ENCODE measurements at places on chromosomes 1 and 21.

- no peak for DNase-seq
Measured at GRCh38 chr1:179016706-179017382, 8.8 kb upstream of the FAM20B start.

DNA sequence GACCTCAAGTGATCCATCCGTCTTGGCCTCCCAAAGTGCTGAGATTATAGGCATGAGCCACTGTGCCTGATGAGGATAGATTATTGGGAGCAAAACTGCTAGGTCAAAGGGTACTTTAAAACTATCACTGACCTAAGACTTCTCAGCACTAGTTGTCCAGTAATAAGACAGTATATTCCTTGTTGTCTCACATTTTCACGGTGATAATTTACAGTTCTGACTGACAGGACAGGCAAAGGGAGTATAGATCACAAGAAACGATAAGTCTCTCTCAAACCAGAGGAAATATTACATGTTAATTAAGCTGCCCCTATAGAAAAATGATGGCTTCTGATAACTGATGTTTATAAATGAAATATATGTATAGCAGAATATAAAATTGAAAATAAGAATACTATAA, 3.7 kb downstream of the MRPS14 start:
- DNase-seq: no peak

- no peak for DNase-seq
Measured at GRCh38 chr1:239817276-239817675, 274.4 kb upstream of the FMN2 start.

DNA sequence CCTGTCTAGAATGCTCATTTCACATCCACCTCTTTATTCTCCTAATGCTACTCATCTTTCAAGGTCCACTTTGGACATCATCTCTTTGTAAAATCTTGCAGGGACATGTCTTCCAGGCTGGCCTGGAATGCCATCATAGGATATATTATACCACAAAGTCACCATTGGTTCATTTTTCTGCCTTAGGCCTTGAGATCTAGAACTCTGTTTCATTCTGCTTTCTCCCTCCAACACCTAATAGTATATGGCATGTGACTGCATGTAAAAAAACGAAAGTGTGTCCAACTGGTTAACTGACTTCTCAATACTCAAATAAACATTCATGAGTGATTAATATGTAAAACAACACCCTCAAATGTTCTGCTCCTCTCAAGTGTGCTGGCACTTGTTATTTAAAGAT, 84.1 kb downstream of the RGS2 start:
- no peak for DNase-seq

- no peak for DNase-seq
Measured at GRCh38 chr1:55993646-55994318, 585.6 kb downstream of the PLPP3 start.

DNA sequence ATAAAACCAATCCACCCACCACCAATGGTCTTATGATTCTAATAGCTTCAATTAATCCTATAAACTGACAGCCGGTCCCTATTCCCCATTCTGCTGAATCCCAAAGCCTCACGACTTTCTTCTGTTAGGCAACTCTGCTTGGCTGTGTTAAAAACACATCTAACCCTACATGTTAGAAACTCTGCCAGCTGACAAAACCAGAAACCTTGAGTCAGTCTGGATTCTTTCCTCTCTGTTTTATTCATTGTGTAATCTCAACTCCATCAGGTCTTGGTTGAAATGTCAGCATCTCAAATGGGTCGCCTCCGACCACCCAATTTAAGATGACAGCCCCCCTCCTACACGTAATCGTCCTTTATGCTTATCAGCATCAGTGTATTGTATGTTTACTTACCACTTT, 312.1 kb downstream of the DISC1 start:
- DNase-seq: no peak

DNA sequence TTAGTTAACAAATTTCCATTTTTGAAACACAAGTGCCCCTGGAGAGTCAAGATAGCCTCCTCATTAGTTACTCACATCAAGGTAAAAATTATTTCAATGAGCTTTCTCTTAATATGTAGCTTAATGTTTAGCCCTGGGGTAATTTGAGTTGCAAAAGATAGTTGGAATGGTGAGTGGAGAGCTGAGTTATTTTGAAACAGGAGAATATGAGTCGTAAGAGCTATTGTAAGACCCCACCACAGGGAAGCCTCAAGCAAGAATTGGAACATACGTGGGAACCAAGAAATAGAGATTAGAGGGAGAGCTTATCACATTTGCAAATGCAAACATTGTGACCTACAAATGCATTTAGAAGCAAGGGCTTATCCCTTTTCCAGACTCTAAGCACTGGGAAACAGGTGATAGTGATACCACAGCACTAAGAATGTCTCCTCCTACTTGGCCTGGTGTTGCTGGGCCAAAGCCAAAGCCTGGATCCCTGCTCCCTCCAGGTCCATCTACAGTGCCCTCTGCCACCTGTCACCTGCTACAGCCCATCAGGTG, 635.1 kb downstream of the PTPRC start:
- DNase-seq: no peak

DNA sequence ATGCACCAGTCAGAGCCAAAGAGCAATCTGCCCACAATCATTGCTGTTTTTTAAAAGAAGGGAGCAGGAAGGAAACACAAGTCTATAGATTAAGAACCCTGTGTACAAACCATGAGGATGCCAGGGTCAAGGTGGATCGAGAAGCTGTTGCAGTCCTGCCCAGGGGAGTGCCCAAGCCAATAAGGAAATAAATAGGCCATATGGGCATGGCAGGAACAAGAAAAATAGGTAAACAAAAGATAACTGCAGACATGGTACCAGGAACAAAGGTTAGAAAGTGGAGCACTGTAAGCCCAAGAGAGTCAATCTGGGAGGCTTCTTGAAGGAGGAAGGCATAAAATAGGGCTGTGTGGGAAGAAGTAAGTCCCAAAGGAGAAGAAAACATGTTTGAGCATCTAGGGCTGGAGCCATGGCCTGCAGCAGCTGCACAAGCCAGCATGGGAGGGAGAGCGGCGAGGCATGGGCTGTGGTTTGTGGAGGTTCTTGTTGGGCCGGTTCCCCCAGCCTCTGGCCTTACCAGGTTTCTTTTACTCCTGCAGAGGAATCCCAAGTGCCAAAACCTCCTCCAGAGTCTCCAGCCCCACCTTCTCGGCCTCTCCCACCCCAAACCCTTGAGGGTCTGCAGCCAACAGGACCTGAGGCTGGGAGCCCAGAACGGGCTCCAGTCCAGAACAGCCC, 13.6 kb downstream of the INAVA start:
- no peak for DNase-seq

- DNase-seq: no peak
Measured at GRCh38 chr1:56416495-56416894, 162.9 kb downstream of the PLPP3 start.

- DNase-seq: no peak
Measured at GRCh38 chr1:215405211-215405610, 161.9 kb upstream of the KCTD3 start.

DNA sequence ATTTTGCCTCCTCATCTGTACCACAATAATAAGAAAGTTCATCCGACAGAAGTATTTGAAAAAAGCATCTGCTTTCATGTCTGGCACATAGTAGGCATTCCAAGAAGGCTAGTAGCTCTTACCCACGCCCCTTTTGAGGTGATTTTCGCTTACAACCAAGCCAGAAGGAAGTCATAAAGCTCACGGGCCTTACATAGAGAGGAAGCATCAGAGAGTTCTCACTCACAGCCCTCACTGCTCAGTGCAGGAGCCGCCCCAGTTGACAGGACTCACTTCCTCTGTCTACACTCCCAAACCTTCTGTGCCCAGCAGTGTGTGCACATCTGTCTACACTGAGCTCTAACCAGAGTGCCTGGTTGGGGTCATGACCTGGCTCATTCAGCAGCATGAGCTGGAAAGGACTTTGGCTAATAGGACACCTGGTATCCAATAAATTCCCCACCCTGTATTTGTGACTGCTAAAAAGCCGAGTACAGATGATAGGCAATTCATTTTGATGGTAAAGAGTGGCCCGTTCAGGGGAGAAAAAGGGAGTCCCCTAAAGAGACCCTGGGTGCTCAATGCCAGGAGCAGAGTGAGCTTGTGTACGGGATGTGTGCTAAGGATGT, 36.8 kb upstream of the DUSP10 start:
- no peak for DNase-seq

DNA sequence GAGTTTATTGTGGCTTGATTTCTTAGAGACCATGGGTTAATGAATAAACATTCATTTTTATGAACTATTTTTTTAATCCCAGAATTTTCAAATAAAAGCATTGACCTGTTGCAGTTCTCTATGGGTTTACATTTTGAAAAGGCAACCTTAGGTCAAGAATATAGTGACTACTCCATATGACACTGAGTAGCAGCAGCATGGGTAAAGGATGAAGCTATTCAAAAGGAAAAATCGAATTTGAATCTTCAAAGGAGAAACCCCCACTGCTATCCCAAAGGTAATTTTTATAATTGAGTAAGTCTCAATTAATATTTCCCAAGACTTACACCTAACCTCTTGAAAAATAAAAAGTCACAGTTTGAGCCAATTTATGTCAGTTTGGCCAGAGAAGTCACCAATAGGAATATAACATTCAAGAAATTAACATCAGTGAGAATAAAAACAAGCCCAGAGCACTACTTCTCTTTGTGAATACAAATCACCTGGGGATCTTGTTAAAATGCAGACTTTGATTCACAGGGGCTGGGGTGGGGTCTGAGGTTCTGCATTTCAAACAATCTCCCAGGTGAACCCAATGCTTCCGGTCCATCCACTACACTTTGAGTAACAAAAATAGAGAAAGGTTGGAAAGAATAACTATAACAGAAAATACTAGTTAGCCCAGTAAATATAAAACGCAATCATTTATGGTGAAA, 39.8 kb downstream of the USP1 start:
- no peak for DNase-seq

DNA sequence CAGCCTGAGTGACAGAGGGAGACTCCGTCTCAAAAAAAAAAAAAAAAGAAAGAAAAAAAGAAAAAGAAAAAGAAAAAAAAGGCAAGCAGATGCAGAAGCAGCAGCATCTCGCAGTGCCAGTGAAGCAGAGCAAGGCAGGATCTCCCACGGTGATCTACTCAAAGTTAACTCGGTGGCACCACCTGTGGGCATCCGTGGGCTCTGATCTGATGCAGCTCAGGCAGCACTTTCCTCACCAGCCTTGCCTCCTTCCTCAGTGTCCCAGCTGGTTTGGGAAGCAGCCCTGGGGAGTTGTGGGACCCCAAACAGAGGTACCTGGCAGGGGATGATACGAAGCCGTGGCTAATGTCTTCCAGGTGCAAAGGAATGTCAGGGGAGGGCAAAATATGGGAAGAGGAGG, 104.3 kb upstream of the KRTAP19-8 start:
- DNase-seq: no peak

- peak; percentile 82 for DNase-seq
Measured at GRCh38 chr1:182615468-182616129, 11.4 kb upstream of the RGS16 start.

DNA sequence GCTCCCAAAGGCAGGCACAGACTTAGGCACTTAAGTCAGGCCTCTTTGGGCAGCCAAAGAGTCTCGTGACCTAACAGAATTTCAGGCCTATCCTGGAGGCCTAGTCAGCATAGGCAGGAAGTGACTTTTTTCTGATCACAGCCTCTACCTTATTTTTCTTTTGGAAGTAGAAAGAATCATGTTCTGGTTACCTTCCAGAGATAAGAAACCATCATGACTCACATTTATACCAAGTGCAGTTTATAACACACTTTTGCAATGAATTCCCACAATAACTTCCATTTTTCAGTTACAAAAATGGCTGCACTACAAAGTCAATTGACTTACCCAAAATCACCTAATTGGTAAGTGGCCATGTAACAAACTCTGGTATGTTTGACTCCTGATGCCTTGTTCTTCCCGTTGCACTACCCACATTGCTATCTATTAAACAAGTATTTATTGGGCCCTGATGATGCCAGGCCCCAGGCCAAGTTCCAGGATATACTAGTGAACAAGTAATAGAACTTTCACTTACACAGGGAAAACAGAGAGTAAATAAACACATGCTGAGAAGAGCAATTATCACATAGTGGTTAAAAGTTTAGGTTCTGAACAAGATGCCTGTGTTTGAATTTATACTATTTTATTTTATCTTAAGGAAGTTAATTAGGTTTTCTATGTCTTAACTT, 74.3 kb downstream of the SH3GLB1 start:
- DNase-seq: no peak

DNA sequence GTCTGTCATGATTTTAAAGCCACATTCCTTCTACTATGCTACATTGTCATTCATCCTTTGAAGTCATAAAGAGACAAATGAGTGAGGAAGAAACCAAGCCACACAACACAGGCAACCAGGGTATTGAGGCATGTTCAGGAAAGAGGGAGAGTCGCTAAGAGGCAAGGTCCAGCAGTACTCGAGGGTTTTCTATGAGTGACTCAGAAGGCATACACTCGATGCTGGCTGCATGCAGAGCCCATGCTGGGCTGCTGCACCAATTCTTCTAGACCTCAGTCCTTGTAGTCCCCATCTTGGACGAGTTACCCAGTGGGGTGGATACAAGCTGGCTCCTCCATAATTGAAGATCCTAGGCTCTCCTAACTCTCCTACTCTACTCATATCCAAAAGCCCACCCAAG, 57.6 kb downstream of the OLFML2B start:
- no peak for DNase-seq

- DNase-seq: no peak
Measured at GRCh38 chr1:10939654-10940450, 72.6 kb upstream of the TARDBP start.

DNA sequence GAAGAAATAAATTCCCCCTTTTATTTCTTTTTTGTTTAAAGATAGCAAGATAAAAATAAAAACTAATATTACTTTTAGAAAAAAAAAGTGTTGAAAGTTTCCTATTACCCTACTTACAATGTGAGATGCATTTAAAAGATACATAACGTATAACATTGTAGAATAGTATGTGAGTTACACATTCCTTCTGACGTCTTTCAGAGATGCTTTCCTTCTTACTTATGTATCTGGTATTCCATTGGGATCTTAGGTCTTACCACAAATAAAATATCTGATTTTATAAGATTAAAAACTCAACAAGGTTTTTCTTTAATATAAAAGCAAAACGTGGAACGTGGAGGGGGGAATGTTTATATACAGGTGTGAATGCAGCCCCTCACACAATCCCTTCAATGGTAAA, 147.2 kb upstream of the ETS2 start:
- no peak for DNase-seq

DNA sequence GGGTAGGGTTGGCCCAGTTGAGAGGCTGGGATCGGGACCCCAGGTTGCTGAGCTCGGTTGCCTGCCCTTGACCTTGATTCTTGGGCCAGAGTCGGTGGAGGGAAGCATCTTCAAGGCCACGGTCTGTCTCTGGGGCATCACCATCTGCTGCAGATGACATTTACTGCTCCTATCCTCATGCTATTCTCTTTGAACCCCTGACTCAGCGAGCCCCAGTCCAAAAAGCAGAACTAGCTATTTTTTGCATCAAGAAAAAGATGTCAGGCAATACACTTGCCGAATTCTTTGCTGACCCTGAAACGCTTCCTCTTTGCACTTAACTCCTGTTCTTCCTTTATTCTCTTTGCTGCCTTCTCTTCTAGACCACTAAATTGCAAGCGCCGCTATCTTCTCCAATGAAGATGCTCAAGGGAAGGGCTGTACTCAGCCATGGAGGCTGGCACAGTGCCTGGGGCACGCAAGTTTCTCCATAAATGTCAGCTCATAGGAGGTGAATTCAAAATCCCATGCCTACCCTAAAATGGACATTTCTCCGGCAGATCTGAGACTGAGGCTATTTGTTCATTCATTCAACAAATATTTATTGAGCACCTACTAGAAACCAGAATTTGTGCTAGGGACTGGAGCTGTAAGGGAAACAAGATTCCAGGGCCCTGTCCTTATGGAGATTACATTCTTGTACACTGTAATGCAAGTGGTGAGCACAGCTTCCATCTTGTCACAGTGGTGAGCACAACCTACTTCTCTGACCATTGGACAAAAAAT, 20.5 kb upstream of the CAPZB start:
- DNase-seq: no peak
